Stimulated activated CD4-positive, alpha-beta T cell treated with anti-CD3 and anti-CD28 coated beads, Interleukin-15, amount 100 ng/mL, for 48 hours (primary cell): ENCODE measurements at places on chromosomes 13 and 19.
A peak's percentile ranks its signal among the peaks of the same experiment; 100 is the strongest.

- DNase-seq: no peak
Measured at GRCh38 chr19:3701200-3701599, 932 bp upstream of the PIP5K1C start.

DNA sequence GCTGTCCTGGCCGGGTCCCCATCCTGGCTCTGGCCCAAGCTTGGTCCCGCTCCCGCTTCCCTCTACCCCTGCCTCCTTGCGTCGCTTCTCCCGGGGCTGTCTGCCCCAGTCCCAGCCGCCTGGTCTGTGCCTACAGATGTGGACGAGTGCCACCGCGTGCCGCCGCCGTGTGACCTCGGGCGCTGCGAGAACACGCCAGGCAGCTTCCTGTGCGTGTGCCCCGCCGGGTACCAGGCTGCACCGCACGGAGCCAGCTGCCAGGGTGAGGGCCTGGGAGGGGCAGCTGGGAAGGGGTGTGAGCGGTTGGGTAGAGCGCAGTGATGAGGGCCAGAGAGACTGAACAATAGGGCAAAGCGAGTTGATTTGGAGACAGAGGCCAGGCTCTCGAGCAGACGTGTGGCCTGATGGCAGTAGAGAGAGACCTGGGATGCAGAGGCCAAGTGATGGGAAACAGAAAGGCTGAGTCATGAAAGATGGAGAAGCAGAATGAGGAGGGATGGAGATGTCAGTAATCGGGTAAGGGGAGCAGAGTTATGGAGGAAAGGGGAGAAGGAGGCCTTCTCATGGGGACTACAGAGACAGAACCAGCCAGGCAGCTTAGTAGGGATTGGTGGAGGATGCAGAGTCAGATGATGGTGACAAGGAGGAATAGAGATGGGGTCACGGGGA is 9.4 kb downstream of the LTBP4 start:
- peak; percentile 50 for DNase-seq

DNA sequence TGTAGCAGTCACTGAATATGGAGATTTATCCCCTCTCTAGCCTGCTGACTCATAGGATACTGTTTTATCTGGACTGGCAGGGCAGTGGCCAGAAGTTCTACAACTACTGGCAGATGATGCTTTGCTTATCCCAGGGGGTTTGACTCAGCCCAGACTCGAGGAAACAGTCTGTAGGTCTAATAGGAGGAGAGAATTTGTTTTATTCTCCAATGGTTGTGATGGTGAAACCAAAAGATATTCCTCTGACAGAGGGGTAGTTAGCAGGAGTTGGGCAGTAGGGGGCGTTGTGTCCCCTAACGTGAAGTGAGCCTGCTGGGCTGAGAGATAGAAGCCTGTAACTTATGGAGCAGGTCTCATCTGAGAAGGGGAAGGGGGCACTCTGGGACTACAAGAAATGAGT is 74.9 kb downstream of the WTIP start:
- DNase-seq: no peak

GRCh38 chr13:33182729-33183128 is 102.8 kb downstream of the STARD13 start:
- DNase-seq: no peak

- no peak for DNase-seq
Measured at GRCh38 chr13:73258406-73258805, 199.6 kb downstream of the KLF5 start.
